Myocyte (in vitro differentiated cells): ENCODE measurements at places on chromosomes 7 and 10. TPM values are rescaled to one million over a fixed set of nuclear protein-coding genes. Genes with fewer than 3 reads are reported as not detected.
A peak's percentile ranks its signal among the peaks of the same experiment; 100 is the strongest.

GRCh38 chr7:74009719-74010118, 18.3 kb upstream of the ELN start:
- peak; percentile 98 for DNase-seq

DNA sequence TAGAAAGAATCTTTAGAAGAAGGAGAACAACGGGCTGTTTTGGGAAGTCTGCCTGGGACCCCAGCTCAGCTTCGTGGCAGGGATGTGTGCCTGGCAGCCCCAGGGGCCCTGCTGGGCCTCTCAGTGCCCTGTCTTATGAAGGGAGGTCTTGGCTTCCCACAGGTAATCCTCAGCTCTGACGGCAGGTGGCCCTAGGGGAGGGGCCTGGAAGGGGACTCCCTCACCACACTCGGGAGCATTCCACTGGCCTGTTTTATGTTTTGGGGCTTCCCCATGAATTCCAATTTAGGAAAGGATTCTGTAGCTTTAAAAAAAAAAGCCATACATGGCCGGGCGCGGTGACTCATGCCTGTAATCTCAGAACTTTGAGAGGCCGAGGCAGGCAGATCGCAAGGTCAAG, 3.0 kb upstream of the DMBT1 start:
- DNase-seq = no peak

- DNase-seq = peak; percentile 60
These were observed 21.2 kb downstream of the ZMIZ2 start for GRCh38 chr7:44769776-44770294.

- peak; percentile 86 for DNase-seq
These were observed 83.0 kb downstream of the C1GALT1 start for GRCh38 chr7:7265081-7266075.

- peak; percentile 9 for DNase-seq
These were observed 1214.1 kb downstream of the SORCS1 start for GRCh38 chr10:105950410-105950809.

DNA sequence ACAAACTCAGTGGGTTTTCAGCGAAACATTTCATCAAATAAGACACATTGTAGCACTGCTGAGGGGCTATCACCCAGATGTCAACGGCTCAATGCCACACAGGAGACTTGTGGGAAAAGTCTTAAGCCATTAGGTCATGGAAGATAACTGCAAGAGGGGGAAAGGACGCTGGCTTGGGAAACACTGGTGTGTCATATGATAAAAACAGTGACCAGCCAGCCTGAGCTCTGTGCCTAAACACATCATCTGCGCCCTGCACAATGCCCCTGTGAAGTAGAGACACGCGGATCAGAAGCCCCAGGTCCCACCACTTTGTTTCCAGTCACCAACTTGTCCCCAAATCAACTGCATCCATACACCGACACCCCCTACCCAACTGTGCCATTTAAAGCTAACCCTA, 116.7 kb downstream of the TNS3 start:
- peak; percentile 75 for DNase-seq

GRCh38 chr7:53984776-53985175, 557.4 kb upstream of the VSTM2A start:
- DNase-seq = peak; percentile 2

- DNase-seq = no peak
These were observed 186.1 kb downstream of the ZNF365 start for GRCh38 chr10:62560201-62560819.

DNA sequence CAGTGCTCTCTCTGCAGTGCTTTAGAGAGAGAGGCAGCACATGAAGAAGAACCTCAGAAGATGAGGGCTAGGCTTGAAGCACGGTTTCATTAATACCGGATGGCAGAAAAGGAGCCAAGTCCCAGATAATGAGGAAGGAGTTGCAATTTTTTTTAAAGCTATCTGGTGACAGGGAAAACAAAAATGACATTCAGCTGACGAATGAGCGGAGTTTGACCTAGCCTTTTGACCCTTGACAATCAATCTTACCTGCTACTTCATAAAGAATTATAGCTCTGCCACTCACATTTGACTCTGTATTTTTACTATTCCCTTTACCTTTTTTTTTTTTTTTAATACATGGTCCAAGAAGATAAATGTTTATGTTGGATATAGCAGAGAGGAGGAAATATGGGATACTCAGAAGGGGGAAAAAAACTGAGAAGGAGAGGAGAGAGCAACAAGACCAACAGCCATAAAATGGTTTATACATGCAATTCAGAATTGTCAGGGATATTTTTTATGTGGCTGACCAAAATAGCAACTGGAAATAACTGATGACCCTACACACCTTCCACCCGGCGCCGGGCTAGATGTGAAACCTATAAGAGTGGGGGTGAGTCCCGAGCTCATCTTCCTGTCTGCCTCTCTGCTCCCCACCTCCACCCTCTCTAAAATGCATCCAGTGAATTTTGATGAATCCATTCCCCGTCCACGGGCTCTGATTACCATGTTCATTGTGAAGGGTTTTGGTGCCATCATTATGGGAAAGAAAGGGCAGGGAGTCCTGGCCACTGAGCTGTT, 274.4 kb upstream of the YAE1 start:
- no peak for DNase-seq

- DNase-seq = peak; percentile 35
These were observed 123.5 kb upstream of the BMPER start for GRCh38 chr7:33781796-33782195.

DNA sequence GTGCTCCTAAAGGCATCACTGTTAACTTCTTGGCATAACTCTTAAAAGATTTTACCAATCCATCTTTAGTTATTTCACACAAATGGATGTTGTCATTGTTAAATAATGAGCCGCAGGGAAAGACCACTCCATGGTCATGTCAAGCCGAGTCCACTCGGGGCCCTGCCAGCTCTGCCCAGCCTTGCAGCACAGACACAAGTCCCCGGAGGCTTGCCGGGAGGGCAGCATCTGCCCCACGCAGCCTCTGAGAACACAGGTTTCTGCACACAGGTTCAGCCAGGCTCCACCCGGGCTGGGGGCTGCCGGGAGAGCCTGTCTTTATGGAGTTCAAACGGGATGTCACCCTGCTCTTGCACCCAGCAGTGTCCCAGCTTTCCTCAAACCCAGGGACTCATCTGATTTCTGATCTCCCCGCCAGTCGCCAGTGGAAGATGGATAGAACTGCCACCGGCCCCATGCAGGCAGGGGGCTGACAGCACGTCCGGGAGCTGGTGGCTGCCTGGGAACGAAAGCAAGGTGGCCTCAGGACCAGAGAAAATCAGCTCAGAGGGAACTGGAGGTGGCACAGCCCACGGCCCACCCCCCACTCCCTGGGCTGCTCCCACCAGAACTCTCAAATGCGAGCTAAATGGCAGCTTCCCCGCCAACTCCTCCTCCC, 156.2 kb downstream of the TCERG1L start:
- DNase-seq = no peak

The CPA5 gene
- total RNA-seq = 0.16 and 0.21 TPM in 2 replicates

The GPR26 gene
- not detected in 2 replicates for total RNA-seq

The LIPF gene
- total RNA-seq = 1.7 and 2.4 TPM in 2 replicates

The ECD gene
- total RNA-seq = 31.3 and 32.7 TPM in 2 replicates
